KG1 (cell line): ENCODE measurements at places on chromosomes 1 and 21.

DNA sequence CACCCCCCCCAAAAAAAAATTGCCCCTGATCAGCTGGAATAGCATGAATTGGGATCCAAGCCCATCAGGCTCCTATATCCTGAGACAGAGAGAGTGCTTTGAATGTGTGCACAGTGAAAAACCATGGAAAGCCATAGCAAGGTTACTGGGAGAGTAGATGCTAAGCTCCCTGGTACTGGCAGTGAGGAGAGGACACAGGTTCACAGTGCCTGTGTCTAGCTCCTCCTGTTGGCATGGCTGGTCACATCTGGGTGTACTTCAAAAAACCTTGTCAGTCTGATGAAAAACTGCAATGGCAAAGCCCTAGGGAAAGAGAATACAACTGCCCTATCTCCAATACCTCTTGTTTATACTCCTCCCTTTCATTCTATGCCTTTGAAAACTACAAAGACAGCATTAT, 12.9 kb downstream of the COPA start:
- DNase-seq, result no peak

DNA sequence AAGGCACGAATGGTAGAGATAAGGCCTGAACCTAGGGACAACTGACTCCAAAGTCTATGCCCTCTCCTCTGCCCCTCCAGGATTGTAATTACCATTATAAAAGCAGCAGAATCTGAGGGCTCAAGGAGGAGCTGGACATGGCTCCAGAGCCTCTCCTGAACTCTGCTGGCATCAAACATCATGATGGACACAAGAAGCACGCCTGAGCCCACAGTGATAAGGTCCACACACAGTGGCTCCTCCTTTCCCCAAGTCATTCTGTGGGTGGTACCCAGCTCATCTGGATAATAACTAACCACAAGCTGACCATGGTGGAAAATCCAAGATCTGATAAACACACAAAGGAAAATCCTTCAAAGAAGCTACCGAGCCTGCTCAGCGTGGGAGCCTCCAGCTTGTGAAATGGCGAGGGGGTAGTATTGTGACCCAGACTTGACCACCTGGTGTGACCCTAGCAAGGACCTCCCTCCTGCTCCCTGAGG, 85.2 kb downstream of the HIVEP3 start:
- DNase-seq, result no peak

DNA sequence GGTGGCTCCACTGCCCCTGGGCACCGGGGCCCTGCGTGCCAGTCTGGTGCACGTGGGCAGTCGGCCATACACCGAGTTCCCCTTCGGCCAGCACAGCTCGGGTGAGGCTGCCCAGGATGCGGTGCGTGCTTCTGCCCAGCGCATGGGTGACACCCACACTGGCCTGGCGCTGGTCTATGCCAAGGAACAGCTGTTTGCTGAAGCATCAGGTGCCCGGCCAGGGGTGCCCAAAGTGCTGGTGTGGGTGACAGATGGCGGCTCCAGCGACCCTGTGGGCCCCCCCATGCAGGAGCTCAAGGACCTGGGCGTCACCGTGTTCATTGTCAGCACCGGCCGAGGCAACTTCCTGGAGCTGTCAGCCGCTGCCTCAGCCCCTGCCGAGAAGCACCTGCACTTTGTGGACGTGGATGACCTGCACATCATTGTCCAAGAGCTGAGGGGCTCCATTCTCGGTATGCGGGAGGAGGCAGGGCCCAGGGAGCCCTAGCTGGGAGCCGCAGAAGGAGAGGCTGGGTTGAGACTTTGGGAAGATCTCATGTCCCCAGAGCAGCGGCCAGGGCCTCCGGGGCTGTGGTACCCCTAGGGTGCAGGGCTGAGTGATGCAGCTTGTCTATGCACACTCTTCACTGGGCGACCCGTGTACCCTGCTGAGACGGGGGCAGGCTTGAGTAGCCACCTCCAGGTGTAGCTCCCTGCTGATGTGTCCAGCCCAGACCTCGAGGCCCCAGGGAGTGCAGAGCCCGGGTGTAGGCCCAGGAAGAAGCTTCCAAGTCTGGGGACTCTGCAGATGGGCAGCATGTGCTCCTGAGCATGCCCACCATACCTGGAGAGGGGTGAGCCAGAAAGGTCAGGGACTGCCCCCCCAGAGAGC, 1.8 kb downstream of the VWA1 start:
- DNase-seq, result no peak

DNA sequence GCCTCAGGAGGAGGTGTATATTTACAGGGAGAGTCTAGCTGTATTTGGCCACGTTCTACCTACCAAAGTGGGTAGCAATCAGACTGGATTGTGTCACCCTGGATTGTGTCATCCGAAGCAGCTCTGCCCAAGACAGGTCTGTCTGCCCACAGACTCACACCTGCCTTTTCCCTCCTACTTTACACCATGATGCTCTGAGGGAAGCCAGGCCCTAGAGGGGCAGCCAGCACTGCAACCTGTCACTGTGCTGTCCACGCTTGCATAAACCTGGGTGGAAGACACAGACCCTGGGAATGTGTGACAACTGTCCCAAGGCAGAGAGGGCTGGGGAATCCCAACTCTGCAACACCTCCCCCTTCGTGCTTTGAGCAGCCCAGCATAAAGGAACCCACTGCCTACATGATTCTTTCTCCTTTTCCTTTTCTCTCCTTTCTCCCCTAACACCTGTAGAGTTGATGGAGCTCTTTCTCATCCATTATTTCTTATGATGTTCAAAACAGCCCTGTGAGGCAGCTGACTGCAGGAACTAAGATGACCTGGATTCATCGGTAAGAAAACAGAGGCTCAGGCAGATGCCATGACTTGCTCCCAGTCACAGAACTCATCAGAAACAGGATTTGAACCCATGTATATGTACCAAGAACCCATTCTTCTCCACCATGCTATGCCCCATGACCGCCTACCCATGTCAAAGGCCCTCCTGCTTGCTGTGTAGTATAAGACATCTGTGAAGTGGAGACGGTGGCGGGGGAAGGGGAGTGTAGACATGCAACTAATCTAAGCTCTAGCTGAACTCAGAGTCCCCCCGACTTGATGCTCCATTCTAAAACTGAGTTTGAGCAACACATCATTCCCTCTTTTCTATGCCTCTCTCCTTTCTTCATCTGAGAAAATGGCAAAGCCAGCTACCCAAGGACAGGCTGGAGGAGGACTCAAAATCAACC, 55.9 kb downstream of the ITPKB start:
- DNase-seq, result no peak

GRCh38 chr21:37896788-37897187, 19.5 kb downstream of the KCNJ6 start:
- no peak for DNase-seq

DNA sequence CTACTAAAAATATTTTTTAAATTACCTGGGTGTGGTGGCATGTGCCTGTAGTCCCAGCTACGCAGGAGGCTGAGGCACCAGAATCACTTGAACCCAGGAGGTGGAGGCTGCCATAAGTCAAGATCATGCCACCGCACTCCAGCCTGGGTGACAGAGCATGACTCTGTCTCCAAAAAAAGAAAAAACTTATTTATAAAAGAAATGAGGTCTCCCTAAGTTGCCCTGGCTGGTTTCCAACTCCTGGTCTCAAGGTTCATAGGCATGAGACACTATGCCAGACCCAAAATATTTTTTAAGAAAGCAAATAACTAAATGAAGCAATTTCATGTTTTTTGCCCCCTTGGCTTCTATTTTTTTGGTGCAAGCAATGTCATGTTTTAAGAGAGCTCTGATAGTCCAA, 32.9 kb downstream of the EIF4G3 start:
- DNase-seq, result no peak

DNA sequence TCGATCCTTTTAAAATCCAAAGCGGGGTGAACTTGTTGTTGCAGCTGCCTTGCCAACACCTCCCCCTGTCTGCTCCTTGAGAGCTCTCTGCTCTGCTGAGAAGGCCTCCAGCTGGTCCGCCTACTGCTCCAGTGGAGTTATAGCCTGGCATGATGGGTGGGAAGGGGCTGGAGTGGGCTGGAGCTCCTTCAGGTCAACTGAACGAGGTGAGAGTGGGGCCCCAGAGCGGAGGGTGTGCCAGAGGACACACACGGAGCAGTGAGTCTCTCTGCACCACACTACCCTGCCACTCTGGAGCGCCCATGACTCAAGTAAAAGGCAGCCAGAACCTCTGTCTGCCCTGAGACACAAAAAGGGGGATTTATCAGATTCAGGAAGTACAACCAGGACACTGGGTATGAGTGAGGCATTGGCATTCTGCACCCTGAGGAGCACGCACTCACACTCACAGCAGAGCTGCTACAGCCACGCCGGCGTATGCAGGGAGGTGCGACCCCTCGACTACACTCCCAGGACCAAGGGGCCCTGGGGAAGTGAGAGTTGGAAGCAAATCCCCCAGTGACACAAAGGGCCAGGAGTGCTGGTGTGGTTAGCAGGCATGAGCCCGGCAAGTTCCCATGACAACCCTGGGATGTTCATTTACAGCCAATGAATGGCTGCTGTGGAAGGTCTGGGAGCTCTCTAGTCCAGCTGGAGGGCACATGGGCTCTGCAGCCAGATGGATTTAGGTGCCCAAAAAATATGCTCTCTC, 28.0 kb upstream of the EVA1B start:
- no peak for DNase-seq

- DNase-seq, result peak; percentile 13
These were observed 105.2 kb downstream of the MRPL39 start for GRCh38 chr21:25501996-25502665.

GRCh38 chr1:116462722-116463121, 89.7 kb downstream of the ATP1A1 start:
- no peak for DNase-seq

DNA sequence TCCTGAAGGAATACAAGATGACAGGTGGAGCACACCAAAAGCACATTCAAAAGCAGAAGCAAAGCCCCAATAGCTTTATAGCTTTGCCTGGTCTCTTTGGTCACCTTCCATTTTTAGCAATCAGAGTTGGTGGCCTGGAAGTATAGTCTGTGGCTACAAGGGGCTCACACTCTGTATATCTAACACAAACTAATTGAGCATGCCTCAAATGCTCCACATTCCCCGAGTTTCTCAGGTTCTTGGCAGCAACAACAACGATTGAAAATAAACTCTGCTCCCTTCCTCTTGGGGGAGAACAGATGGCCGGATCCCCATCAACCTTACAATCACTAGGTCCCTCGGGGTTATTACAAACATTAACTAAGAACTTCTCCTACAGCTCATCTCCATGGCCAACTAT, 24.9 kb upstream of the TADA1 start:
- DNase-seq, result no peak
